SJSA1 (cell line): ENCODE measurements at places on chromosomes 3 and 15. TPM values are rescaled to one million over a fixed set of nuclear protein-coding genes. Genes with fewer than 3 reads are reported as not detected.
A peak's percentile ranks its signal among the peaks of the same experiment; 100 is the strongest.

GRCh38 chr15:41856262-41856661 lies 17.6 kb downstream of the PLA2G4B start:
- no peaks in the 10 kb centered on the region for H3K27me3 ChIP-seq
- no peak for DNase-seq
- H3K27ac ChIP-seq = no peak overlapping the region
- no peaks in the 10 kb centered on the region for H3K36me3 ChIP-seq
- no peak overlapping the region for H3K4me3 ChIP-seq

The SERINC4 gene
- not detected in 2 replicates for total RNA-seq

DNA sequence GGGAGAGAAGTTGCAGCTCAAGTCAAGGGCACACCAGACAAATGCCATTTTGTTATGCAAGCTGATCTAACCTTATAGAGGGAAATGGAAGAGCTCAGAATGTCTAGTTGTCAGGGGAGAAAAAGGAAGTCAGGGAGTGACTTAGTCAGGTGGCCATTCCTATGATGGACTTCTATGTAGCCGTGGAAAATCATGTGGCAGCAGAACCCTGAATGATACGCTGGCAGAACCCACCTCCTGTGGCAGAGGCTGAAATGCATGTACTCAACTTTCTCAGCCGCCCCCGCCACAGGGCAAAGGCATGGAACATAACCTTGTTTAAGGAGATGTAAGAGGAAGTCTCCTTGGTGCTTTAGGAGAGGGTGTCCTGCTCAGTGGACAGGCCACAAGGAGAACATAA lies 37.7 kb upstream of the PARL start:
- H3K27ac ChIP-seq = no peak overlapping the region
- no peaks in the 10 kb centered on the region for H3K27me3 ChIP-seq
- H3K36me3 ChIP-seq = peaks cover 15% of the 10 kb centered on the region

GRCh38 chr3:8413337-8413926 lies 88.2 kb upstream of the LMCD1 start:
- H3K36me3 ChIP-seq = no peaks in the 10 kb centered on the region
- DNase-seq = no peak
- H3K27me3 ChIP-seq = no peaks in the 10 kb centered on the region
- no peak overlapping the region for H3K4me3 ChIP-seq
- H3K27ac ChIP-seq = no peak overlapping the region
- no peaks in the 10 kb centered on the region for H3K4me1 ChIP-seq

- H3K27ac ChIP-seq = no peak overlapping the region
- no peaks in the 10 kb centered on the region for H3K36me3 ChIP-seq
- no peak for DNase-seq
Observed at GRCh38 chr3:59566481-59566975, 516.7 kb upstream of the CFAP20DC start.

GRCh38 chr3:128487813-128488635 lies 5.0 kb downstream of the GATA2 start:
- H3K4me3 ChIP-seq = peak overlapping the region; percentile 84
- H3K4me1 ChIP-seq = peaks cover 56% of the 10 kb centered on the region
- peak overlapping the region; percentile 94 for H3K27ac ChIP-seq
- H3K27me3 ChIP-seq = no peaks in the 10 kb centered on the region
- DNase-seq = peak; percentile 91

DNA sequence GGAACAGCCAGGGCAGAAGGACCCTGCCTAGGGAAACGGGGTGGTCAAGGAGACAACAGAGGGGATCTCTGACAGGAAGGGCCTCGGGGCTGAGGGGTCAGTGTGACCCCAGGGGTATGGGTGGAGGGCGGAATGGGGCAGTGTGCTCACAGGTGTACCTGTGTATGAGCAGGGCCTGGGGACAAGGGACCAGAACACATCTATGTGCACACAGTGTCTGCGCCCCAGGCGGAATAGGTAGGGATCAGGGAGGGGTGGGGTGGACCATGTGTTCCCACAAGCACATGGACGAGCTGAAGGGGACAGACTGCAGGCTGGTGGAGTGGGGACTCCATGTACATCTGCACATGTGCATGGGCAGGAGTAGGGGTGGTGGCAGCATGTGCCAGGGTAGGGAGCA lies 5.0 kb upstream of the TLR9 start:
- H3K36me3 ChIP-seq = peaks cover 56% of the 10 kb centered on the region
- no peak overlapping the region for H3K4me3 ChIP-seq
- DNase-seq = no peak
- no peak overlapping the region for H3K27ac ChIP-seq
- no peaks in the 10 kb centered on the region for H3K4me1 ChIP-seq

GRCh38 chr3:119375510-119375909 lies 81.3 kb downstream of the ARHGAP31 start:
- no peak overlapping the region for H3K4me3 ChIP-seq
- no peaks in the 10 kb centered on the region for H3K27me3 ChIP-seq
- H3K36me3 ChIP-seq = peaks cover 10% of the 10 kb centered on the region
- DNase-seq = no peak
- H3K4me1 ChIP-seq = no peaks in the 10 kb centered on the region
- no peak overlapping the region for H3K27ac ChIP-seq

The APBA2 gene
- 51.9 and 53.3 TPM in 2 replicates for total RNA-seq
